ENCODE measurements at places on chromosomes 1 and 21.

GRCh38 chr1:211386921-211387320, 60.3 kb downstream of the TRAF5 start:
- no peak for DNase-seq

DNA sequence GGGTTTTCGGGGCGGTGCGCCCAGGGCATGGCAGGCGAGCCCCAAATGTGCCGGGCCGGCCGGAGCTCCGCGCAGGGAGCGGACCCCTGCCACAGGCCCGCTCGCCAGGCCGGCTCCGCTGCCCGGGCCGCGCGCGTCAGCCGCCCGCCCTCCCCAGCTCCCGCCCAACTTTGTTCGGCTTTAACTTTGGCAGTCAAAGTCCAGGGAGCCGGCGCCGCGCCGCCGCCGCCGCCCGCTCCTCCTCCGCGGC, 488 bp downstream of the SLC35D1 start:
- no peak for DNase-seq

- DNase-seq: no peak
These were observed 27.9 kb downstream of the LIN9 start for GRCh38 chr1:226281058-226281457.

- DNase-seq: peak; percentile 82
These were observed 94.5 kb upstream of the LPGAT1 start for GRCh38 chr1:211925016-211925415.

DNA sequence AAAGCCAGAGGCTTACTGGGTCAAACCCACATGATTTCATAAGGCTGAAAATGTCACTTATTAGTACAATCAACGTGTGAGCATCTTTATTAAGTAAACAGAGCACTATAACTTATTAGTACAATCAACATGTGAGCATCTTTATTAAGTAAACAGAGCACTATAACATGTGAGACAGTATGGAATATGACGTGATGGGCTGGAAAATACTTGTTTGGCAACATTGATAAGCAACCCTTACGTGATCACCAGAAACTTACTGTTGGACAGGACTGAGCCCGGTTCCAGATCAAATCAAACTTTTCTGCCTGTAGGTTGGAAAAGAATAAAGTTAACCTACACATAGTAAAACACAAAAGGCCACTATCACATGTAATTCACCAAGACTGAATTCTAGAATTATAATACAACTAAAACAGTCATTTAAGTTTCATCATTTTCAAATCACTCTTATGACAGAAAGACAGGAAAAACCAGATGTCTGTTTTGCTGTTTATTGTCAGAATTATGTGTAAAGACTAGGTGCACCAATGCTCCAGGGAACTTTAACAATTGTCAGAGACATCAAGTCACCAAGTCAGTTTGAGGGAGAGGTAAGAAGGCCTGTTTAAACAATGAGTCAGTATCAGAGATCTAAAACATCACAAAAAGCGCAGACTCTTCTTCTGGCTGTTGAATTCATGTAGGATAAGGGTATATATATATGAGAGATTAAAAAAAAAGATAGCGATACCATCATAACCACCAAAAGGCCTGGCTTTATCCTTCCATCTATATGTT, 15.7 kb downstream of the ATPAF1 start:
- no peak for DNase-seq

GRCh38 chr1:1989102-1989542, 14.5 kb downstream of the CFAP74 start:
- no peak for DNase-seq

DNA sequence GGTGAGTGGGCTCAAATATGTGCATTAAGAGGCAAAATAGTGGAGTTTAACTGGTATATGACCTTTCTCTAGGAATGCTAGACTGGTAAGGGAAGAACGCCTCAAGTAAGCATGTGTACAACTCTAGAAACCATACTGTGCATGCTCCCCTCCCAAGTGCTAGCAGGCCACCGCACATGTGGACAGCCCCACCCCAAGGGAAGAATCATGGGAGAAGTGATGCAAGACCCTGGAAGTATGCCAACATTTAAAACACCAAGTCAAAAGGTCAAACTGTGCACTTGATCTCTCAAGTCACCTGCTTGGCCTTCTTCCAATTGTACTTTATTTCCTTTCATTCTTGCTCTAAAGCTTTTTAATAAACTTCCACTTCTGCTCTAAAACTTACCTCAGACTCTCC, 120.4 kb downstream of the WDR3 start:
- DNase-seq: no peak

DNA sequence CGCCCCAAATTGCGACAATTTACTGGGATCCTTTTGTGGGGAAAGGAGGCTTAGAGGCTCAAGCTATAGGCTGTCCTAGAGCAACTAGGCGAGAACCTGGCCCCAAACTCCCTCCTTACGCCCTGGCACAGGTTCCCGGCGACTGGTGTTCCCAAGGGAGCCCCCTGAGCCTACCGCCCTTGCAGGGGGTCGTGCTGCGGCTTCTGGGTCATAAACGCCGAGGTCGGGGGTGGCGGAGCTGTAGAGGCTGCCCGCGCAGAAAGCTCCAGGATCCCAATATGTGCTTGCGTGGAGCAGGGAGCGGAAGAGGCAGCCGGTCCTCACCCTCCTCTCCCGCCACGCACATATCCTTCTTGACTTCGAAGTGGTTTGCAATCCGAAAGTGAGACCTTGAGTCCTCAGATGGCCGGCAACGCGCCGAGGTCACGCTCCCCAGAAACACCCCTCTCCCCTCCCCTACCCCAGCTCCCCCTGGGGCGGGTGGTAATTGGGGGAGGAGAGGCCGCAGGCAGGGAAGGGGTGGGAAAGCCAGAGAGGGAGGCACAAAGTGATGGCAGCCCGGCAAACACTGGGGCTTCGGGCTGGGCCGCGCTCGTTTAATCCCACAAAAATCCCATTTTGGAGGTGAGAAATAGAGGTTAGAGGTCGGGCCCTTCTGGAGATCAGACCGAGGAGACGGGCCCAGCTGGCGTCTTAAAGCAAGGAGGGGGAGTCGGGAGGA, 6.2 kb downstream of the SIM2 start:
- no peak for DNase-seq

- no peak for DNase-seq
These were observed 14.0 kb downstream of the ZNF644 start for GRCh38 chr1:91007827-91008226.

GRCh38 chr1:221884821-221885220, 142.9 kb upstream of the DUSP10 start:
- DNase-seq: no peak

DNA sequence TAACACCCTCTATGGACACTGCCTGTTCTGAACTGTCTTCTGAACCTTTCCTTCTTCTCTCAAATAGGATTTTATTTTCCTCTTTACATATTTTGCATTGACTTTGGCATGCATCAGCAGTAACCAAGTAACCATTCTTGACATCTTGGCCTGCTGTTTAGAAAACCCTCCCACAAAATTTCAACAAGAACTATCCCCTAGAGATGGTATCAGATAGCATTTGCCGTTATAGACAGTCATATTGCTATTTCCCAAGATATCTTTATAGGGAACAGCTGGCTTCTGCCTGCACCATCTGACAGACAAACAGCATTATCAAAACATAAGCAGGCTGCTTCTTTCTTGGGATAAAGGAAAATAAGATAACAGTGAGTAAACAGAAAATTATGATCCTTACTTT, 54.7 kb downstream of the LHX8 start:
- peak; percentile 98 for DNase-seq

GRCh38 chr1:153465811-153466636, 5.6 kb upstream of the S100A7 start:
- no peak for DNase-seq

DNA sequence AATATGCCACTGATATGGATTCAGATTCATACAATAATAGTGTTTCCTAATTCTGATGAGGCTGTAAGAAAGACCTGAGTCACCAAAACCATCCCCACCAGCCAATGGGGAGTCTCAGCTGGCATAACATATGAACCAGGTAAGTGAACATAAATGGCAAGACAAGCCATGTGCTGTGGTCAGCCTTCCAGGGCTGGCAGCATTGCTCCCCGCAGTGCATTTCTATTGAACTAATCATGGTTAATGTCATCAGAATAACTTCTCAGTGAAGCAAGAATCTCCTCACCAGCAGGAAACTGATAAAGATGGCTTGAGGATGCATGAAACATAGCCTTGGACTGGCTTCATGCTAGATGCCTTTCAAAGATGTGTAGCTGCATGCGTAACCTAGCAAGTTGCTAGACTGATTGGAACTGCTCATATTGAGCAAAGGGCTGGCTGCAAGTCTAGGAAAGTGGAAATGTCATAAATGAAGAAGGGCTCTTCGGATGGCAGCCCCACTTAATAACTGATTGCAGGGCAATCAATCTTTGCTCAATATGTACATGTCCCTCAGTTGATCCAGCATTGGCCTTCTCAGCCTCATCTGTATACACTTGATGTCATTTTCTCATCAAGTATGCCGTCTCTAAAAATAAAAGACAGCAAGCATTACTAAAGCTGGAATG, 88.0 kb downstream of the NTNG1 start:
- no peak for DNase-seq

DNA sequence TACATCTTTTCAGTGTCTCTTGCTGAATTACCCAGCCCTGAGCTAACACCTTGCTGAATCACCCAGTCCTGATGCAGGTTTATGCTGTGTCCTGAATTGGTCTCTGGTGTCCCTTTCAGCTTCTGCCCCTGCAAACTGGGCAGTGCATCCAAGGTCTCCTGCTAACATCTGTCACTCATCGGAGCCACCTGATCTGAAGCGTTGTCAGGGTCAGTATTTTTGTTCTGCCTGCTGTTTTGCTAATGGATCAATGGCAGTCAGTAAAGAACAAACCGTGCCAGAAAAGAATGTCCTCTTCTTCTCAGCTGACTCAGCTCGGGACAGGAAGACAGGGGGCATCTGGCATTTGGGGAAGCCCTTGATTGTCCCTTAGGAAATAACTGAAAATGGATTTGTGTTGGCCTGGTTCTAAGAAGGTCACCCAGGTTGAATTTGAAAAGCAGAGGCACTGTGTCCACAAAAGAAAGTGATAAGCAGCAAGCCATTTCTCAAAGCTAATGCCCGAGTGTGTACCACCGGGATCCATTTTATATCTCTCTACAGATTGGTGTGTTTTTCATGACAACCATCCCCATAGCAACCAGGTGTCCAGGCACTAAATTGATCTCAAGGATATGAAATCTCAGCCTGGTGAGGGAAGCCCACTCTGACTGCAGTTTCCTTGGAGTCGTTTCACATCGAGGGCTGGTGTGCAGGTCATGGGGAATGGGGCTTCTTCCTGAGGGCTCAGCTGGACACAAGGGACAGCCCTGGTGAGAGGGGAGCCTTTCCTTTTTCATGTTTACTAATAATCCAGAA, 109.7 kb upstream of the IRF2BP2 start:
- no peak for DNase-seq

- no peak for DNase-seq
These were observed 25.4 kb downstream of the IVNS1ABP start for GRCh38 chr1:185291652-185292051.

DNA sequence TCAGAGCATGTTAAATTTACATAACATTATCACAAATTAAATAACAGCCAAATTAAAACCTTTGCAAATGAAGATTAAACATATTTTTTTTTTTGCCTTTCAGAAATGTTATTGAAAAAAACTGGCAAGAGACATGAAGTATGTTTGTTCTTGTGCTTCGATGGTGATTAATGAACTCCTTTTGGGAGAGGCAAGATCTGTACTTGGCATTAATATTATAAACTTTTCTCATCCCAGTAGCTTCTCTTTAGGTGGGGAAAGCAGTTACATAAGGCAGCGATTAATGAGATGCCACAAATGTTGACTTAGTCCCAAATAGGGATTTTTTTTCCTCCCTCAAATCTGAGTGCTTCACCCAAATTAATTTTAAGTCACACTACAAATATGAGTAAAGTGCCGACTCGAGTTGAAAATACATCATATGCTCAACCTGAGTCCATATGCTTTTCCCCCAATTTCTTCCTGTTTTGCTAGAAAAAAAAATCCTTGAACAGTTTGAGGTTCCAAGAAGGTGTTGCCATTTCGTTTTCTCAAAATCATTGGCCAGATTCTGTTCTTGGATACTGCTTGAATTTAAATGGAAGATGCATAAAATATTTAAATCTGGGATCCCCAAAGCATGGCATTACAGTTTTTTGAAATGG, 294.5 kb downstream of the VAV3 start:
- no peak for DNase-seq
